ENCODE measurements at places on chromosomes 2 and 18. TPM values are rescaled to one million over a fixed set of nuclear protein-coding genes. Genes with fewer than 3 reads are reported as not detected.

The LHCGR gene
- total RNA-seq, result not detected

The CHRNG gene
- not detected for total RNA-seq

The SERPINB13 gene
- not detected for total RNA-seq

The TUBA3E gene
- not detected for total RNA-seq

The LAMA1 gene
- total RNA-seq, result 21.6 TPM

The CGREF1 gene
- total RNA-seq, result 1.8 TPM
